Lung microvascular endothelial cell (primary cell): ENCODE measurements at places on chromosomes 5 and 9.

- no peak for DNase-seq
Observed at GRCh38 chr5:140398379-140398811, 3.2 kb upstream of the ANKHD1 start.

GRCh38 chr9:129330711-129331492, 152.8 kb upstream of the IER5L start:
- DNase-seq, result no peak

GRCh38 chr9:26459959-26460358, 432.6 kb downstream of the CAAP1 start:
- DNase-seq, result no peak

DNA sequence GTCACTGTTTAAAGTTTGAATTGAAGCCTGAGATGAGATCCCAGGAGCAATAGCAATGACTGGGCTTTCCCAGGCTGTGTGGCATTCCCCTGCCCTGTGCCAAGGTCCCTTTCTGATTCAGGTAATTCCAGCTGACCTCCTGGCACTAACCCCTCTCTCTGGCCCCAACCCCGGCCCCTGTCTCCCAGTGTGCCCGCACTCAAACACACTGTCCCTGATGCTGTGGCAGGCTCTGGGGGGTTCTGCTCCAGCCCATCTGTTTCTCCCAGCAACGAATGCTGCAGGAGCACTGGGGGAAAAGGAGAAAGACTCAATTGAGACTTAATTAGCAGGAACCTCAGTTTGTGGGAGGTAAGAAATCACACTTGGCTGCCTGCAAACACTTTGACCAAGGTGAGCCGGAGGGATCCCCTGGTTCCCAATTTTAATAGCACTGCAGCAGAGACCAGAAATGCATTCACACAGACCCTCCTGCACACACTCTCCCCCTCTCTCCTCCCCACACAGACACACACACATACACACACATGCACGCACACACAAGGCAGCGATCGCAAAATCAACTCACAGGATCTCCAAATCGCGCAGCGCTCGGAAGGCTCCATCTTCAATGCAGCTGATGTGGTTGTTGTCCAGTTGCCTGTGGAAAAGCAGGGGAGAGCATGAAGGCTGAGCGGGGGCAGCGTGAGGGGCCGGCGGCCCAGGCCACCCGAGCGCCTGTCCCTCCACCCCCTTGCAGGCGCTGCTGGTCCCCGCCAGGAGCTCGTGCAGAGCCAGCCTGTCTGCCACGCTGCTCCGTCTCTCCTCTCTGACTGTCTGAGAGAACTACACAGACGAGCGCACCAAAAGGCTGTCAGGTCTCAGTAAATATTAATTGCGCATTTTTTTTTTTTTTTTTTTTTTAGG, 265.1 kb upstream of the PANK3 start:
- no peak for DNase-seq

DNA sequence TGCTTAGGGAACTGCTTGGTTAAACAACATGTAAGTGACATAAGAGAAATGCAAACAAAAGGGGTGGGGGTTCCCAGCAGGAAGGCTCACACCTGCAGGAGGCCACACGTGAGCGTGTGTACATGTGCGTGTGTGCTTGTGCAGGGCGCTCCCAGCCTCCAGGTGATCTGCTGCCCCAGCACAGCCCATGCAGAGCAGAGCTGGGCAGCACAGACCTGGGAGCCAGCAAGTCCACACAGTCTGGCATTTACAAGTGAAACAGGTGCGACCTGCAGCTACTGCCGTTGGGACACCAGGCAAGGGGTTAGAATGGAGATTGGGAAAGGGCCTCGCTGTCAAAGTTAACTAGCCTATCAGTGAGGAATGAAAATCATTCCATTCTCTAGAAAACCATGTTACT, 41.8 kb downstream of the GRAMD2B start:
- DNase-seq, result no peak

- DNase-seq, result no peak
Observed at GRCh38 chr9:135416664-135417290, 62.8 kb upstream of the PPP1R26 start.
